ENCODE measurements at places on chromosomes 5 and 9.

GRCh38 chr5:80622756-80623155, 31.7 kb upstream of the MSH3 start:
- no peak for DNase-seq

GRCh38 chr5:16005225-16005624, 174.4 kb downstream of the MARCHF11 start:
- DNase-seq = no peak

GRCh38 chr5:116063950-116064349, 20.9 kb upstream of the COMMD10 start:
- no peak for DNase-seq

GRCh38 chr5:149617760-149618306, 36.5 kb downstream of the ARHGEF37 start:
- DNase-seq = no peak

- DNase-seq = no peak
These were observed 53.9 kb upstream of the INSYN2B start for GRCh38 chr5:170034231-170034630.

GRCh38 chr9:131611586-131612315, 66.4 kb downstream of the PRRT1B start:
- DNase-seq = no peak
